Upper lobe of right lung (tissue), 1 donor: ENCODE measurements at places on chromosomes 12 and 14. TPM values are rescaled to one million over a fixed set of nuclear protein-coding genes. Genes with fewer than 3 reads are reported as not detected.

DNA sequence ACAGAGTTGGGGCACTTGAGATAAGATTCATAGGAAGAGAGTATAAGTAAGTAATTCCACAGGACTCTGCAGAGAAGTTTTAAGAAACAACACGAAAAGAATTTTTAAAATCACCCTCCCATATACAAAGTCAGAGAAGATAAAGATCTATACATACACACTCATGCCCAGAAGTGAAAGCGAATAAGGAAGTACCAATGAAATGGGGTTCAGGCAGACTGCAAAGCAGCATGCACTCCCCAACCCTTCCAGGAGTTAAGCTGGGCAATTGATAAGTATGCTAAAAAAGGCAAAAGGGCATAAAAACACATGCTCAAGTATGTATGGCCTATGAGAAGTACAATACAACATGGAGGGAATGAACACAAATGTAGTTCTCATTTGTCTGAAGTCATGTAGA, 246.2 kb upstream of the GRIP1 start:
- no peak for DNase-seq
- no peaks in the 10 kb centered on the region for H3K27me3 ChIP-seq
- no peaks in the 10 kb centered on the region for H3K36me3 ChIP-seq
- H3K4me1 ChIP-seq: no peaks in the 10 kb centered on the region
- H3K27ac ChIP-seq: no peak overlapping the region

Gene PSMB5
- total RNA-seq: 75.7 TPM

Gene SMCO3
- 1.9 TPM for total RNA-seq

Gene ACOT2
- 40.2 TPM for total RNA-seq

GRCh38 chr12:16076970-16077522, 165.9 kb downstream of the DERA start:
- H3K36me3 ChIP-seq: no peaks in the 10 kb centered on the region
- DNase-seq: no peak
- H3K27ac ChIP-seq: no peak overlapping the region
- H3K4me3 ChIP-seq: no peak overlapping the region
- H3K27me3 ChIP-seq: no peaks in the 10 kb centered on the region

DNA sequence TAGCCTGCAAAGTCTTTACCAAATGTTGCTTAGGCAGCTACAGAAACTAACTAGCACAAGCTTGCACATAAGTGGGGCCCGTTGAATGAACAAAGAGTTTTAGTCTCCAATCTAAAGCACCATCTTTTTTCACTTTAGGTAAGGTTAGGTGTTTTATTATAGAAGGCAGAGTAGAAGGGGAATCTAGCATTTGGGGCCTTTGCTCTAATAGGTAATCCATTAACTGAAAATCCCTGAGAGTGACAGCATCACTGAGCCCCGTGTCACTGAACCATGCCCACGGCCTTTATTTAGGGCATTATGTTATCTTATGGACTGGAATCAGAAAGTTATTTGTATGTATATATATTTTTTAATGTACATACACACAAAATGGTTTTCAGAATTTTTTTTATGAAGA, 25.1 kb downstream of the CPNE8 start:
- H3K4me3 ChIP-seq: no peak overlapping the region
- no peak for DNase-seq
- H3K4me1 ChIP-seq: no peaks in the 10 kb centered on the region
- H3K36me3 ChIP-seq: no peaks in the 10 kb centered on the region

DNA sequence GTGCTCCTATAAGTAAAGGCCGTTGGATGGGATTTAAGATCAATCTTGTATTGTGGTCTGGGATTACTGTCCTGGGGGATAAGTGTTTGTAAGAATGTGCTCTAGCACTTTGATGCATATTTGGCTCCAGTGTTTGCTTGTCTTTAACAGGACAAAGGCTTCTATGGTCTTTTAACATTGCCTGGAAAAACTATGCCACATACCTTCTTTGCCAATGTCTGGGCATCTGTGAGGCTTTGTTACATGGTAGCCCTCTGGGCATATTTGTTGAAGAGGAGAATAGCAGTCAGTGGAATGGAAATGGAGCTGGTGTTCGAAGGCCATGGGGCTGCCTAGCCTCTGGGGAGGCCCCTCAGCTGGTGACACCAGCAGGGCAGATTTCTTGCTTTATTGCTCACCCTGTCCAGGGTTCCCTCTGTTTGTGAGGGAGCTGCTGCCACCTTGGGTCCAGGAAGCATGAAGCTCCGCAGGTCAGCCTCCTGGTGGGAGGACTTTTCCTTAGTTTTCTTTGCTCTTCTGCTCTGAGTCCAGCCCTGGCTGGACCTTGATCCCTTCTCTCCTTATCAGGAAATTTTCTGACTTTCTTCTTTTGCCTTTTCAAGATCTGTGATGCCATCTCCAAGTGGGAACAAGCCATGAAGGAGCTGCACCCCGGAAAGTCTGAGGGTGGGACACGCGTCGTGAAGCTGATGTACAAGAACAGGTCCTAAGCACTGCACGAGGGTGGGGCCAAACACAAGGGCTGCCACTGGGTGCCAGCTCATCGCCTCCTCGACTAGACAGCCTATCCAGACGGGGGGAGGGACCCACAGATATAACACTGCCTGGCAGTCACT, 19.5 kb downstream of the PIGH start:
- no peak for DNase-seq
- no peak overlapping the region for H3K27ac ChIP-seq
- no peaks in the 10 kb centered on the region for H3K4me1 ChIP-seq

DNA sequence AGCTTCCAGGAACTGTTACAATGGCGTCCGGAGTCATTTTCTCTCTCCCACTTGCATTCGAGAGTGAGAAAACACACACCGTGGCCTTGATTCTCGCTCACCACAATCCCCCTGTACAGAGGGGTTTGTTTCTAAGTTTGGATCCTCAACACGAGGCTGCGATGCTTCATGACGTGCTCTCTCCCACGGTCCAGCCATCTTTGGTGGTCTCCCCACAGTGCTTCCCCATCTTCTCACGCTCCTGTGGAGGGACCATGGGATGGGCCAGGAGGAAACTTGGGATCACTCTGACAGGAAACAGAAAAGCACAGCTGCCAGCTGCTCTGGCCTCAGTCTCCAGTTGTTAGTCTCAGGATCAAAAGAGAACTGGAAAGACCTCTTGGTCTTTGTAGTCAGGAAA, 28.1 kb downstream of the OR10P1 start:
- H3K4me1 ChIP-seq: no peaks in the 10 kb centered on the region
- no peak overlapping the region for H3K4me3 ChIP-seq
- no peaks in the 10 kb centered on the region for H3K27me3 ChIP-seq
- no peaks in the 10 kb centered on the region for H3K36me3 ChIP-seq
- peak; percentile 38 for DNase-seq
- no peak overlapping the region for H3K27ac ChIP-seq

DNA sequence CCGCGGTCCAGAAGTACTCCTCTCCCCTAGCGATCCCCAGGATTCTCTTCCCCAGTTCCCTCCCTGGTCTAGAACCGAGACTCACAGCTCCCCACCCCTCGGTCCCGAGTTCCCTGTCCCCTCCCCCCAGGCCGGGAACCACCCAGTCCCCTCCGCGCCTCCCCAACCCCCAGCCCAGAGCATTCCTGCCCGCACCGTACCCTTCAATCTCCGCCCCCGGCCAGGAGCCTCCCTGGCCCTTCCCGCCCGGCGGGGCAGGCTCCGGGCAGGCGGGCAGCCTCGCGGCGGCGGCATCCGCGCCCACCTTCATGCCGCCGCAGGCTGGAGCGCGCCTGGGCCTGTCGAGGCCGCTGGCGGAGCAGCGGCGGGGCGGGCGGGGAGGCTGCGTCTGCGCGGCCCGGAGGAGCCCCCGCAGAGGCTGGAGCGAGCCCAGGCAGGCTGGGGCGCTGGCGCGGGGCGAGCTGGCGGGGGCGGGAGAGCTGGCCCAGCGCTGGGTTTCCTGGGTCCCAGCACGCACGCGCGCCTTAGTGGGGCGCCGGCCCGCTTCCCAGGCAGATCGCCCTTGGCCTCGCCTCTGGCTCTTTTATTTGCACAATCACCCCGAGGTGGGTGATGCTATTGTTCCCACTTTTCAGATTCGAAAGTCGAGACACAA, 22.2 kb upstream of the GPR132 start:
- peaks cover 43% of the 10 kb centered on the region for H3K4me1 ChIP-seq
- peak overlapping the region; percentile 63 for H3K27ac ChIP-seq
- peak overlapping the region; percentile 58 for H3K4me3 ChIP-seq
- DNase-seq: peak; percentile 78
